ENCODE measurements at places on chromosomes 13 and 19.

GRCh38 chr13:105936816-105937215 is 598.6 kb downstream of the EFNB2 start:
- no peak for DNase-seq

DNA sequence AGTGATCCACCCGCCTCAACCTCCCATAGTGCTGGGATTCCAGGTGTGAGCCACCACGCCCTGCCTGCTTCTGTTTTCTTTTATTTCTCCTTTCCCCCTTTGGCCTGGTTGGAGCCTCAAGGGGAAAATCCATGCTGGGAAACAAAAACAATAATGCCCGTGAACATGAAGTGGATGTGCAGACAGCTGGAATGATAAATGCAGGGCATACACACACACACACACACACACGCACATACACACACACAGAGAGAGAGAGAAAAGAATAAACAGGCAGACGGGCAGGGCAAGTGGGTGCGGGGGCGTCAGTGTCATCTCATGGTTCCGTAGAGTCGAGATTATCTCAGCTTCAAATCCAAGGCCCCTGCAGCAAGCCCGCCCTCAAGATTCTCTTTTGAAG is 4.4 kb upstream of the PLEKHF1 start:
- no peak for DNase-seq

DNA sequence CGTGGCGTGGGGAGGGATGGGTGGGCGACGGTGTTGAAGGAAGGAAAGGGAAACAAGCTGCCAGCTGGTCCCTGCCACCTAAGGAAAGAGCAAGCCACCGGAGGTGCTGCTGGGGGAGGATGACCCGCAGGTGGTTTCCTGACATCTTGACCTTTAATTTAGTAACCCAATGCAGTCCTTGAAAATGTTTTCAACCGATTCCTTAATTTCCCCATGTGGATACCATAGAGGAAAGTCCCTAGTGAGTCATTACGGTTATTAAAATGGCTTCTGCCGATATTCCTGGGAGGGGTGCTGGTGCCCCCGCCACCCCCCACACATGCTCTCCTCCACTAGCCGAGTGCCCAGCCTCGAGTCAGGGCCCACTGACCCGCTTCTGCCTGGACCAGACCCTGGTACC is 6.3 kb upstream of the ANKRD10 start:
- no peak for DNase-seq

DNA sequence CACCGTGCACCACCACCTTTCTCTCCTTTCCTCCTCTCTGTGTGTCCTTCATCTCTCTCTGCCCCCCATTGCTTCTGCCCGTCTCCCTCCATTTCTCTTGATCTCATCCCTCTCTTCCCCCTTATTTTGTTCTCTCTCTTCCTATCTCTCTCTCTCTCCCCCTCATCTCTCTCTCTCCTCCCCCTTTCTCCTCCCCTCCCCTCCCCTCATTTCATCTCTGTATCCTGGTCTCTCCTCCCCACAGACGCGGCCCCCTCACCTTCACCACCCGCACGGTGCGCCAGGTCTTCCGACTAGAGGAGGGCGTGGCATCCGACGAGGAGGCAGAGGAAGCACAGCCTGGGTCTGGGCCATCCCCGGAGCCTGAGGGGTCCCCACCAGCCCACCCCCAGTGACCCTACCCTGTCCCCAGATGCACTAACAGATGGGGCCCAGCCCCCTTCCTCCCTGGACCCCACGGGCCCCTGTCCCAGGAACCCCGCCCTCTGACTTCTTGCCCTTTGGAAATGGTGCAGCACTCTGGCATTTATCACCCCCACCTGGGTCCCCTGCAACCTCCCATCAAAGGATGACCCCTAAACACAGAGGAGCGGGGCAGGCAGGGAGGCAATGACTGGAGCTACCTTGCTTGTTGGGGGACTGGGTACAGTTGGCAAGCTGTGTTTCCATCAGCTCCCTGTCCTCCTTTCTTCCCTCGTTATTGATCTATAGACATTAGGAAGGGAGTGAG is 19.6 kb downstream of the KCNC3 start:
- no peak for DNase-seq

GRCh38 chr13:46675016-46675415 is 121.9 kb downstream of the ESD start:
- DNase-seq: no peak

DNA sequence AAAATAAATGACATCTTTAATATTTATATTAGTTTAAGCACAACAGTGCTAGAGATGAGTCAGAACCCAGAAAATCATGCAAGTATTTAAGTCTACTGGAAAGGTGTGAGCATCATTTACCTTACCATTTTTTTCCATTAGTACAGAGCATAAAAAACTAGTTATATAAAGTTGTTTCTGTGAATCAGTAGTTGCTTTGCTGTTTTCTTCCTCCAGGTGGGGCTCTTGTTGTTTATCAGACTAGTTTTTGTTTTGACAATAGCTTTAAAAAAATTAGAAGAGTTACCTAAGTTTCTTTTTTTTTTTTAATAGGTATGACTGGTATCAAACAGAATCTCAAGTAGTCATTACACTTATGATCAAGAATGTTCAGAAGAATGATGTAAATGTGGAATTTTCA is 12.7 kb downstream of the SUGT1 start:
- DNase-seq: no peak

DNA sequence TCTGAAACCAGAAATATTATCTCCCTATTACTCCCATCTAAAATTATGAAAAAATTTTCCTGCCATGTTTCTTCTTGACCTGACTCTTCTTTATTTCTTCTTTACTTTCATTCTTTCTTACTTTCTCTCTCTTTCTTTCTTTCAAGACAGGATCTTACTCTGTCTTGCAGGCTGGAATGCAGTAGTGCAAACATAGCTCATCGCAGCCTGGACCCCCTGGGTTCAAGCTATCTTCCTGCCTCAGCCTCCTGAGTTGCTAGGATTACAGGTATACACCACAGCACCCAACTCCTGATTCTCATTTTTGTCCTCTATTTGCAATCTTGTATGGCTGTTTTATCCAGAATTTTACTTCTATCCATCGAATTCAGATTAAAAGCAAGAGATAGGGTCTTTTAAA is 631.1 kb downstream of the TBC1D4 start:
- DNase-seq: no peak

DNA sequence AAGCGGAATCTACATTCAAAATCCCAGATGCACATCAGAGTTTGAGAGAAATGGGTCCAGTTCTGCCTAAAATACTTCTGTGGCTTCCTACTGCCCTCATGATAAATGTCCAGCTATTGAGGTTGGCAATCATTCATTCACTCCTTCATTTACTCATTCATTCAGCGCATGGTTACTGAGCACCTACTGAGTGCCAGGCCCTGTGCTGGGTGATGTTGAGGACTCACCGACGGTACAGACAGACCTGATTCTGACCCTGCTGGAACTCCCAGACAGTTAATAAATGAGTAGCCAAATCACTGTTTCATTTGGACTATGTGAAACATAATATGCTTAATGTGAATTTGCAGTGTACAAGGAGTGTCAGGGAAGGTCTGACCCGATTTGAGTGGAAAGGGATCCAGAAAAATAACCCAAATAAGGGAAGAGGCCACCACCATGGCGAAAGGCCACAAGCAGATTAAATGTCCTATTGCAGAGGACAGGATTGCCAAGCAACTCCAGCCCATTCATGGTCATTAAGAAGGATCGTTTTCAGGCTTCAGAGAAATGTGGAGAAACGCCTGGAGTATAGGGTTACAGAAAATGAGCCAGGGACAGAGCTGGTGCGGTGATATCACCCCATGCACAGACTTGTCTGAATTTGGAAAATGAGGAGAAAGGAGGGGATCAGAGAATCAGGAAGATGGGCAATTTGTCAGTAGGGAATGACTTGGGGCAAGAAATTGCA is 20.5 kb downstream of the DYRK1B start:
- DNase-seq: no peak

DNA sequence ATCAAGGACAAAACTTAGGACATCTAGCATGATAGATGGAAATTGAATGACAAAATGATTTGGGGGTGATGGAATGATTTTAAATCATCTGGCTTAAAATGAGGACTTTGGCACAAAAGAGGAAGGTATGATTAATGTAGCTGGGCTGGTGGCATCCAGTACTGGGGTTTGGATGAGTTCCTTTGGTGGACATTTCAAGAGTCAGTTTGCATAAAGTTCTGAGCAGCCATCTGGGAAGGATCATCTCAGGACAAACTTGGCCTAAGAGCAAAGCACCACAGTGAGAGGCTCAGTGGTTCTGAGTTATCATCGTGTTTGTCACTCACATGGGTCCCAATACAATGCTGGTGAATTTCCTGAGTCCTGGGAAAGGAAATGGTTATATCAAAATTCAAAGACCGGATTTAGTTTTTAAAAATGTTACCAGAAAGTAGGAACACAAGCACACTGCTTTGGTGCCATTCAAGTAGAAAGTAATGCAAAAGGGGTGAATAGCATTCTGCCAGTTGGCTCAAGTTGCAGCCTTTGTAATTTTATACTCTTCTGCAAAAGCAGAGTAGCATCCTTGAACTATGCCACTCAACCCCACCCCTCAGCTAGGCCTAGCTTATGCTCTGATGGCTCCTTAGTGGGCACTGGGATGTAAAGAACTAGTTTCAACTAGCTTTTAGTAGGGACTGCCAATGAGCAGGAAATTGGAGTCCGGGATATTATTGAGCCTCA is 219.0 kb downstream of the COG6 start:
- DNase-seq: no peak

GRCh38 chr19:55071129-55071502 is 4.6 kb upstream of the EPS8L1 start:
- DNase-seq: no peak

GRCh38 chr13:109509154-109509900 is 277.1 kb downstream of the IRS2 start:
- no peak for DNase-seq

GRCh38 chr19:55563261-55563690 is 17.4 kb downstream of the ZNF579 start:
- no peak for DNase-seq

DNA sequence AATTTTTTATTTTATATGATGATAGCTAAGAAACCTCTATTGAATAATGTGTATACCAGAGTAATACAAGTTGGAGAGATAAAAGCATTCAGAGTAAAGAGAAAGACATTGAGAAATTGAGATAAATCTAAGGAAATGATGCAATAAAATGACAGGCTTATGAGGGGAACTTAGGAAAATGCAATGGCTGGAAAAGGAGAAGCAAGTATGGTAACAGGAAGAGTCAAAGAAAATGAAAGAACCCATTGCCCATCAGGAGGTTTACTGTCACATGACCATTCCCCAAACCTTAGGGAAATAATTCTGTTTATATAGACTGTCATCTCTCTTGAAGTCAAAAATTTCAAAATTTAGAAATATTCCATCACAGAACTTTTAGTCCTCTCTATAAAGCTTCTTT is 808.0 kb upstream of the PRR20A start:
- no peak for DNase-seq

DNA sequence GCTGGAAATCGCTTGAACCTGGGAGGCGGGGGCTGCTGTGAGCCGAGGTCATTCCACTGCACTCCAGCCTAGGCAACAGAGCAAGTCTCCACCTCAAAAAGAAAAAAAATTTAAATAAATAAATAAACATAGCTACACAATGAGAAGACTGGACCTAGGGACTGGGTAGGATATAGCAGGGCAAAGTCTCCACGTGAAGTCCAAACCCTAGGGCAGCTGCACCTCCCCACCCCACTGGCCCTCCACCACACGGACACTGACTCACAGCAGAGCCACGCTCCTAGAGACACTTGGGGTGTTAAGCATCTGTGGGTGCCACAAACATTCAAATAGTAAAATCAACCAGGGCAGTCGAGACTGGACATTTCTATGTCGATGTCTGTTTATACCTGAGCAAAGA is 7.1 kb downstream of the LATS2 start:
- DNase-seq: no peak

DNA sequence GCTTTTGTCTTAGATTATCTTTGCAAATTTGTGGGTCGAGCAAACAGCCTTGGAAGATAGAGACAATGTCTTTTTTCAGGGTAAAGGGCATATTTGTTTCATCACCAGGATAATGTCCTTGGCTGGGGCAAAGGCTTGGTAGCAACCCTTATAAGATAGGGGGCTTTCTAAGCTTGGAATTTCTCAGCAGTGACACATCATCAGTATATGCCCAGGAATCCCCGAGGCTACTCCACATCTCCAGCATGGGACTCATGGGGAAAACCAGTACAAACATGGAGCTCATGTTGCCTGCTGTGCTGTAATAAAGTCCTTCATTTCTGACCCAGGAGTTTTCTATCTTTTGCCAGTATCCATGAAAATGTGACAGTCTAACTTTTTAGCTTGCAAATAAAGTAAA is 77.1 kb downstream of the DCLK1 start:
- no peak for DNase-seq

- DNase-seq: no peak
These were observed 1446.1 kb downstream of the SLITRK1 start for GRCh38 chr13:82436099-82436585.

GRCh38 chr13:71873418-71874247 is 6.6 kb upstream of the DACH1 start:
- DNase-seq: no peak

GRCh38 chr19:44807162-44807561 is 1.7 kb upstream of the BCAM start:
- no peak for DNase-seq

DNA sequence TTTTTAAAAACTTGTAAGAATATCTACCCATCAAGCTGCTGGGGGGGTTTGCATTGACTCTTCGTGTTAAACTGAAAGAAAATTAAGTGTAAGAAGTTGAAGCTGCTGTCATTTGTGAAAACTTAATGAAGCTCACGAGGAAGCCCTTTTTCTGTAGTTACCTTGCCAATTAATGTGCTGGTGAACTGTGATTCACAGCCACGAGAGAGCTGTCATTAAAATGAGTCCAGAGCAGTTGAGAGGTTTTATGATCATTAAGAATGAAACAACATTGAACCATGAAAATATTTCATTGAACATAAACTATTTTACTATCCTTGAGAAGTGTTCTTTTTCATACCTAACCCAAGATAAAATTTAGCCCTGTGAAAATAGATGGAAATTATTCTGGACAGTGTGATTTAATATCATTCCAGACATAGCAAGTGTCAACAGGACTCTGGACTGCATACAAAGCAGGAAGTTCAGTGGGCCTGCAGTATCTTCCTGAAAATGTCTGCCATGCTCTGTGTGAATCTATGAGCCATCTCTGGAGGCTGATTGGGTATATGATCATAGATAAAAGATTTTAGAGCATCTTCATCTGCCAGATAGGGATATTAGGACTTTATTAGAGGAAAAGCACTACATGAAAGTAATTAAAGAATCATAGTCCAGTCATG is 53.8 kb downstream of the DPY19L3 start:
- no peak for DNase-seq

DNA sequence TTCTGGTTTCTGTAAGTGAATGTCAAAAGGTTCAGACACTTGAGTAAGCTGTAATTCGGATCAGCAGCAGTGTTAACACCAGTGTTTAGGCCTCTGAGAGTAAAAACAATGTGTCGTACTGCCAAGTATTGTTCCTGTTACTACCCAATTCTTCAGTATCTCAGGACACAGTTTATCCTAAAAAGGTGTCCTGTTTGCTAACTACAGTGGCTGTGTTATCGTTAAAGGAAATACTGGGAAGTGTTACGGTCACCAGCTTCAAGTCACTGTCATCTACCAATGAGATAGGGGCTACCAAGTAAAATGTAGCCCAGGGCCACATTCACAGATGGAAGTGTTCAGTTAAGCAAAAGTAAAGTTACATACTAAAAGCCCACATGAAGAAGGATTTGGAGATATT is 2.3 kb upstream of the UPF3A start:
- DNase-seq: no peak

Measured in NCI-H1048 (cell line).